AG20443 (cell line): ENCODE measurements at places on chromosomes 3 and 15.
A peak's percentile ranks its signal among the peaks of the same experiment; 100 is the strongest.

GRCh38 chr3:184873141-184873540, 61.2 kb downstream of the VPS8 start:
- DNase-seq, result no peak

- DNase-seq, result no peak
These were observed 202.6 kb upstream of the MCTP2 start for GRCh38 chr15:94028809-94029208.

DNA sequence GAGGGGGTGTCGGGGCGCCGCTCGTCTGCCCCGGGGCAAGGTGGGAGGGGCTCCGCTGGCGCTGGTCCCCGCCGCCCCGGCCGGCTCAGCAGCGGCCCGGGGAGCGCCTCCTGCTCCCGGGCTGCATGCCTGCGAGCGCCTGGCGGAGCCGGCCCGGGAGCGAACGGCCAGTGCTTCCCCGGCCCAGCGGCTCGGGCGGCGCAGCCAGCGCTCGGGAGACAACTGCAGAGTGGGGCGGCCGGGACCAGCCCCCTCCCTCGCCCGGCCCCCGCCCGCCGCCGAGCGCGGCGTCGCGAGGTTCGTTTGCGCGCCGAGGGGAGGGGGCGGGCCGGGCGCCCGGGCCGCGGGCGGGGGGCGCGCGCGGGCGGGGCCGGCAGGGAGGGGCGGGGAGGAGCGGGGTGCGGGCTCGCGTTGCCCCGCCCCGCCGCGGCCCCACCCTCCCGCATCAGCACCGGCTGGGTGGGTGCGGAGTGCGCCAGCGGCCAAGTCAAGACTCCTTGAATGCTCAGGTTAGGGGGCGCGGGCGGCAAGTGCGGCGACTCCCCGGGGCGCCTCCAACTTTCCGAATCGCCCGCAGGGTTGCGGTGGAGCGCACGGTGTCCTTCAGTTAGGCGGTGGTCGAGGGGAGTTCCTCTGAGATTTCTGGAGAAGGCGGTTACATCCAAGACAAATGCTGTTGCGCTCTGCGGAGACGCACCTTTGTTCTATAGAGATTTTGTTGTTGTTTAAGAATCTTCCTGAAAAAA, at the start of gene RGMA:
Gene RGMA (minus strand): TSS at position 231 of the 746 bp plus-strand sequence. CDS start 279 bp downstream, outside the sequence.
- DNase-seq, result peak; percentile 64

GRCh38 chr3:74489050-74489792, 125.2 kb downstream of the CNTN3 start:
- DNase-seq, result peak; percentile 11

DNA sequence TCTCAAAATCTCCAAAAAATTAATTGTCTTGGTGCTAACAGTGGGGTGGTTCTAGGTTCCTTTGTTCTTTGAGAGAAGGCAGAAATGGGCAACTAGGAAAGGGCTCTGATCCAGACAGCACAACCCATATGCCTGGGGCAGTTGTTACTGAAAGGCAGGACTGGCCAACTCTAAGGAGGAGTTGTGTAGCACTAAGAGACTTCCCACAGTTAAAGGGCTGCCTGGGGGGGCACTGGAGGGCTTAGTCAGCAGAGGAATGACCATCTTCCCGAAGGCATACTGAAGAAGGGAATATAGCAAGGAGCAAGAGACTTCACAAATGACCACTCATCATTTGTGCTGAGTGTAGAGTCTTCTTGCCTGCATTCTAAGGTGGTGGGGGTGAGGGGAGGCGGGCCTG, 15.8 kb downstream of the ILDR1 start:
- no peak for DNase-seq

DNA sequence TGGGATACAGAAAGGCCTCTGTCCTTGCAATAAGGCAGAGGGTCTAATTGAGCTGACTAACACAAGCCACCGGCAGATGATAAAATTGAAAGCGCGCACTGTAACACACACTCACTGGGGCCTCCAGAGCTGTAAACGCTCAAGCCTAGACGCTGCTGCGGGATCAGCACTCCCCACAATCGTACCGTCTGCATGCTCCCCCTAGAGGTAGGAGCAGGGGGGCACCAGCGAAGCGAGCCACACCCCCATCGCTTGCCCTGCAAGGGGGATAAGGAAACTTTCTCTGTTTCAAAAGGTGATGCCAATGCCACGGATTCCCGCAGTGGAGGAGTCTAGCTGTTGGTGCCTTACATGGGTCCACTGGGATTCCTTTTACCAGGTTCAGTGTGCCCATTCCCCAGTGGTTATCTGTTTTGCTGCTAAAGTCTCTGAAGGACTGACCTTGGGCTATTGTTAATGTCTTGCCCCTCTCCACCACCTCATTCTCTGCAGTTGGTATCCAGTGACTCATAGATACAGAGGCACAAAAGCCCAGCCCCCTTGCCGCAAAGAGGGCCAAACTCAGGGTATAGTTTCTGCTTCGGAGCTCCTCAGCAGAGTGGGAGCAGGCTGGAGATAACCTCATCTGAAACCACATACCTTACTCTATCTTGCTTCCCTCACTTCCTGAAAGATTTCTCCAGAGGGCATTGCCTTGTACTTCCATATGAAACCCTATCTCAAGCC, 139.3 kb upstream of the KBTBD8 start:
- no peak for DNase-seq

GRCh38 chr3:126356373-126357264, 589 bp downstream of the KLF15 start:
- peak; percentile 44 for DNase-seq
